ENCODE measurements at places on chromosomes 3 and 15.

DNA sequence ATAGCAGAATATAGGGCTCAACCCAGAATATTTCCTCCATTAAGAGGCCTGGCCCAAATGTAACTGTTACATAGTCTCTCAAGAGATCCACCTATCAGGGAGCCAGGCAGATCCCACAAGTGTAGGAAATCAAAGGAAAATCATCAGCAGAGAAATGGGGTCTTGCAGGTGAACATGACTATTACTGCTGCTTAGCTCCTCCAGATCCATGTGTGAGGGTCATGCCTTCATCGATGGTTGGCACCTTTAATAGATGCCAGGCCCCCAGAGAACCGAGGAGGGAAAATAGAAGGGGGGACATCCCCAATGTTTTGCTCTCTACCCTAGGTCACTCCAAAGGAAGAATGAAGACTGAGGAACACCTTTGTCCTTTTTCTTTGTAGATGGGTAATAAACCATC lies 1029.9 kb upstream of the CADM2 start:
- no peak for DNase-seq

GRCh38 chr3:108380128-108380795 lies 83.9 kb downstream of the HHLA2 start:
- peak; percentile 2 for DNase-seq

- DNase-seq: no peak
Observed at GRCh38 chr3:130948929-130949328, 55.0 kb downstream of the ATP2C1 start.

GRCh38 chr15:31010036-31010435 lies 18.6 kb upstream of the MTMR10 start:
- no peak for DNase-seq

DNA sequence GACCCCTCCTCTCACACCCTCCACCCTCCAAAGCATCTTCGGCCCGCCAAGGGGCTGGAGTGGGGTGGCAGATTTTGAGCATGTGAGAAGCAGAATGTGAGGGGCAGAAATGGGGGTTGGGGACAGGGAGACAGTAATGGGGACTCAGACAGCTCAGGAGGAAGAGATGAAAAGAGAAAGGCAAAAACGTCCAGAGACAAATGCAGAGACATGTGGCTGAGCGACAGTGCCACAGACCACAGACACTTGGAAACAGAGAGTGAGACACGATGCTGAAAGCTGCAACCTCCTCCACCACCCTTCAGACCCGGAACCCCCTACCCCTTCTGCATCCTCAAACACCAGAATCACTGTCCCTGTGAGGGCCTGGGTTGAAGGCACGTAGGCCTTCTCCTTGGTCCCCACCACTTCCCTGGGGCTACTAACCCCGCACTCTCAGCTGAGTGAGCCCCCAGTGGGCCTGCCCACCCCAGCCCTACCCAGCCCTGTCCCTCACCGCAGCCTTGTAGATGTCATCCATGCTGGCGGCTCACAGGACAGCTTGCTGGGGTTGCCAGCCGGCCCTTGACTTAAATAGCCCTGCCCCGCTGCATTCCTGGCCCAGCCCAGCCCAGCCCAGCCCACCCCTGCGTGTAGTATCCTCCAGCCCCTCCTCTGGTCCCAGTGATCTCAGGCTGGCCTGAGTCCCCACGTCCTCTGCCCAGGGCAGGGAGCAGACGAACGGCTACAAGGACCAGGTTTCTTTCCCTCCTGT lies at the start of gene TNNC1:
TSS of gene TNNC1 (minus strand) at position 546 of the 754 bp plus-strand sequence. CDS start at position 520, 26 bp downstream.
- no peak for DNase-seq

GRCh38 chr3:134294302-134295280 lies 43.9 kb upstream of the RYK start:
- no peak for DNase-seq

GRCh38 chr3:141557961-141558706 lies 71.3 kb downstream of the RASA2 start:
- DNase-seq: no peak

GRCh38 chr15:24944954-24945353 lies 9.8 kb upstream of the SNRPN start:
- DNase-seq: no peak

GRCh38 chr3:37535526-37536432 lies 325.9 kb upstream of the CTDSPL start:
- DNase-seq: no peak

- no peak for DNase-seq
Observed at GRCh38 chr15:100708916-100709315, 106.5 kb downstream of the ASB7 start.

GRCh38 chr15:46660096-46660842 lies 1025.4 kb downstream of the SQOR start:
- no peak for DNase-seq

DNA sequence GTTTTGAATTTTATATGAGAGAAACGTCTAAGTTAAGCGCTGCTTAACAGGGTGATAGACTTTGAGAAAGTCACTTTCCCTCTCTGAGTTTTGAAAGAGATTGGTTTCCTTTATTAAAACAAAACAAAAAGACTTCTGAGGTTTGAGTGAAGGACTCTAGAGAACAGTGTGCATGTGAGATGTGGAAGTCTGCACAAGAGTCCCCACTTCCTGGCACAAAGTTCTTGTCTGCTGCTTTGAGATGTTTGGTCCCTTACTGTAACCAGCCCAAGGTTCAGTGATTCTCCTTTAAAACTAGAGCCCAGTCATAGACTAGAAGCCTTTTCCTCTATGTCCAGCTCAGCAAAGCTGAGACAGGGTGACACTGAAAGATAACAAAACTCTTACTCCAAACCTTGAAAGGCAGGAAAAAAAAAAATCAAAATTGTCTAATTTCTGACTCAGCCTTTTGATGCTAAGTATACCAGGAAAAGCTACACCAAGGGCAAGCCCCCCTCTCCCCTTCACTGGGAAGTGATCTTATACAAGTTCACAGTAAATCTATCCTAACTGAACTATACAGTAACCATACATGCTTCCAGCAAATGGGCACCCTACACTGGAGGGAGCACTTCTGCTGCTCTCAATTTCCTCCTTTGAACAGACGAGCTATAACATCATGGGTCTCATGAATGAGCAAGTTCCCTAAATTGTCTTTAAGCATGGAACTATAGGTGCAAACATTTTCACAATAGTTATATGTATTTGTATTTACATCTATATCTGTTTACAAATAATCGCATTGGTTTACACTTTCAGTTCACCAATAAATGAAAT lies 2.3 kb downstream of the POPDC2 start:
- no peak for DNase-seq

GRCh38 chr3:5494905-5495519 lies 307.5 kb downstream of the EDEM1 start:
- no peak for DNase-seq

DNA sequence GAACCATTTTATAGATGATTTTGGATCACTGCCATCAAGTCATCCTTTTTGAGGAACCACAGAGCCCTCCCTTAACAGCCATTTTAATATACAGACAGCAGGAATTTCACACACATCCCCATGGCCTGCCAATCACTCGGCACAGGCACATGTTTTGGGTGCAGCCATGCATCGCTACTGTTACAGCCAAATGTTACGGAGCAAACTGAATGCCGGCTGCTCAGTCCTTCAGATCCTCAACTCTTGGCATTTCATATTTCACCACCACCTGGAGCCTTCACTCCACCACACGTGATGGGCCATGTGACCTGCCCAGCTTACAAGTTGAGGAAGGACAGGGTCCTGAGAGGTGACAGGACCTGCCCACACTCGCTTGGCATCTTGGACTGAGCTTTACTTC lies 90.8 kb downstream of the OXNAD1 start:
- no peak for DNase-seq

- no peak for DNase-seq
Observed at GRCh38 chr3:15498431-15499214, 22.9 kb downstream of the COLQ start.

GRCh38 chr15:66662522-66662921 lies 39.5 kb upstream of the SMAD6 start:
- DNase-seq: no peak

- DNase-seq: no peak
Observed at GRCh38 chr3:187669675-187670504, at the start of gene SST. TSS of gene SST (minus strand) at chr3:187670394. CDS start at chr3:187670291, 103 bp downstream.

DNA sequence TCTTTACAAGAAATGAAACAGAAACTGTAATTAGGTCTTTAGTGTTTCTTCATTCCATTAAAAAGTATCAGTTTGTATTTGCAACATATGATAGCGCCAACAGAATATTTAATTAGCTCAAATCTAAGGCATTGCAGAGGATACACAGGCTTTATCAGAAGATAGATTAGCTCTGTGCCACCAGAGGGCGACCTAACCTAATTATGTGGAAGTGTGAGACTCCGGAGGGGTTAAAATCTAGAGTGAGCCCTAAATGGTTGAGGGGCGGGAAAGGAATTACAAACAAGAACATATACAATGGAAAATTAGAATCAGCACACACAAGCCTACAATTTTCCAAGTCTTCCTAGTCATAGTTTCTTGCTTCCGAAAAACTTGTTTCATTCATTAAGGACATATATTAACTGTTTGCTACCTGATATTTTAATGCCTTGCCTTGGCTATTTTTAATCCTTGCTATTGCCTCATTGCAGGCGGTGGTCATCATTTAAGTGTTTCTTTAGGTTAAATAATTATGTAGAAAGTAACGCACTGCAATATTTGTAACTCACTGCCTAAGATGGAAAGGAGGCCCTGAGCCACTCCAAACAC lies 18.0 kb upstream of the RYR3 start:
- peak; percentile 53 for DNase-seq

- DNase-seq: no peak
Observed at GRCh38 chr3:183539811-183540210, 15.7 kb downstream of the KLHL6 start.

DNA sequence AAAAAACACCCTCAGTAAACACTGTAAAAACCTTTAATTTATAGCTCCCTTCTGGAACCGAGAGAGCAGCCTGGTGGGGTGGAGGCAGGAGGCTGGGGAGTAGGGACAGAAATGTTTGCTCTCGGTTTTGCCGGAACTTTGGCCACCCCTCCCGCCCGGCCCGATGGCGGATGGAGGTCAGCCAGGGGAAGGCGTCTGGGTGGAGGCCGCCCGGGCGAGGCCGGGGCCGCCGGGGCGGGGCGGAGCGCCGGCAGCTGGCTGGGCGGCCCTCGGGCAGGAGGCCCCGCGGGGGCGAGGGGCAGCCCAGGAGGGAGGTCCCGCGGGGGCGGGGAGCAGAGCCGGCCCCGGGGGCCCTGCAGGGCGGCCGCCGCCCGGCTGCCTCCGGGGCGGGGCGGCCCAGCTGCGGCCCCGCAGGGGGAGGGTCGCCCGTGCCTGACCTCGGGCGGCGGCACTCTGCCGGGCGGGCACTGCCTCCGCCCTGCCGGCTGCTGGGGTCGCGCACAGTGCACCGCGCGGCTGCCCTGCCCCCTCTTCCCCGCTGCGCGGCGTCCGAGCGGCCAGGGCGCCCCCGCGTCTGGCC lies 829 bp upstream of the SKIL start:
- peak; percentile 95 for DNase-seq

- DNase-seq: no peak
Observed at GRCh38 chr15:79066391-79067071, 24.0 kb downstream of the RASGRF1 start.

GRCh38 chr15:67076147-67076843 lies 10.9 kb downstream of the SMAD3 start:
- no peak for DNase-seq

GRCh38 chr3:46462111-46462510 lies 2.6 kb downstream of the LTF start:
- no peak for DNase-seq

DNA sequence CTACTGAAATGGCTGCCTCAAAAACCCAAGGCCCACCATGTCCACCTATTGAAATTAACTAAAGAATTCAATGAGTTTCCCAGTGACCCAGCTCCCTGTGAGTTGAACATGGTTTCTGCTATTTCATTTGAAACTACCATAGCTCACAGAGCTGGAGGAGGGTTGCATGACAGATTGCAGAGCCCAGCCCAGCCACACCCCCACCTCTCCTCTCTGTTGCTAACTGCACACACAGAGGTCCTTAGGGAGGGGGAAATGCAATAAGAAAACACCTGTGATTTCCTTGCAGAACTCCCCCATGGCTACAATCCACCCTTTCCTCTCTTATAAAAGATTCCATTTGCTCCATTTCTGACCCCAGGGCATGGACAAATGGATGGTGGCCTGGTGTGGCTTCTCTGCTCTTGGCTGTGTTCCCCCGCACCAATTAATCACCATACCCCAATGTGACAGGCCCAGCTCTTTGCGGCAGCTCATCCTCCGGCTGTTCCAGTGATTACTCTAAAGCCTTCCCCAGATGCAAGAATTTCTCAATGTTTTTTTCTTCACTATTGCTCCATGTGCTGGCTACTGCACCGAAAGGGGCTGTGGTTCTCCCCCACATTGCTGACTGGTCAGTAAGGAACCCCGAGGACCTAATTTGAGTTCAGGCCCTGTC lies 208.4 kb upstream of the KBTBD8 start:
- DNase-seq: no peak

DNA sequence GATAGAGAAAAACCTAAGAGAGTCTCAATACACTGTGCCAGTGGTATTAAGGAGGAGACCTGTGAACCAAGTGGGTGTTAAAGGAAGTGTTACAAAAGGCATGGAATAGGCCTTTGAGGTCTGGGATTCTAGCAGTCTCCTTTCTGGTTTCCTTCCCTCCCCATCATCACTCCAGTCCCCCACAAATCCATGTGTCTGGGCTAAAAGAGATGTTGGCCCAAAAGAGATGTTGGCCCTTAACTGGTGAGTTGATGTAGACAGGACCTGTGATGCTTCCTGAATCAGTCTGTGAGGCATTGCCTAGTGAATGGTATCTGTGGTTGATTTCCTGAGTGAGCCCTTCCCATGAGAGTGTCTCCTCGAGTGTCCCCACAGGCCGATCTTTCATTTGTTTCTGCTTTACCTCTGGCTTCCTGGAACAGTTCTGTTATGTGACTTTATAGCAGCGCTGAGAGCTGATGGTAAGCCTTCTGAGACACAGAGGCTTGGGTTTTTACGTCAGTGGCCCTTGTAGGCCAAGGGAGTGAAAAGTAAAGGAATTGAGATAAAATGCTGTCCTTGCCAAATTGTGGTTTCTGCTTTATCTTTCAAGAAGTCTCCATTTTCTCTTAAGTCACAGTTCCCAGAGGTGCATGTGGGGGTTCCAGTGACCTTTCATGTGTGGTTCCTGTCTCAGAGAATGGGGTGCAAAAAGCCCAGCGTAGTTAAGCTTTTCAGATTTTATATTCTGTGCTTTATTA lies 87.8 kb downstream of the KLHL25 start:
- DNase-seq: no peak

- DNase-seq: no peak
Observed at GRCh38 chr3:106157411-106157810, 288.6 kb upstream of the CBLB start.

DNA sequence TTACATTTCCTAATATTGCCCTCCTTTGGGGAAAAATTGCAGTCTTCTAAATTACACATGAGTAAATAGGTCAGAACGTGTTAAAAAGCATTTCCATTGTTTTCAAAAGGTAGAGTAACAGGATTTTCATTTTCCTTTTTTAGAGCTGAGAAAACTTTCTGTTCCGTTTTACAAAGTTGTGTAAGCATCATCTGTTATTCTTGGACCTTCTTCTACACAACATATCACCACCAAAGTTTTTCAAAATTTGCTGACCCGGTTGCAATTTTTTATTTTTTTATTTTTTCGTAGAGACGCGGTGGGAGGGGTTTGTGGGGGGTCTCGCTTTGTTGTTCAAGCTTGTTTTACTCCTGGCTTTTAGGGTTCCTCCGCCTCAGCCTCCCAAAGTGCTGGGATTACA lies 1.1 kb downstream of the CCDC39 start:
- no peak for DNase-seq

Measured in NCI-H774 (cell line).